ENCODE measurements at places on chromosomes 6 and 20.

GRCh38 chr6:14925699-14926026 lies 320.2 kb upstream of the JARID2 start:
- no peak for DNase-seq

- DNase-seq = no peak
Measured at GRCh38 chr6:12324748-12325147, 34.6 kb downstream of the EDN1 start.

DNA sequence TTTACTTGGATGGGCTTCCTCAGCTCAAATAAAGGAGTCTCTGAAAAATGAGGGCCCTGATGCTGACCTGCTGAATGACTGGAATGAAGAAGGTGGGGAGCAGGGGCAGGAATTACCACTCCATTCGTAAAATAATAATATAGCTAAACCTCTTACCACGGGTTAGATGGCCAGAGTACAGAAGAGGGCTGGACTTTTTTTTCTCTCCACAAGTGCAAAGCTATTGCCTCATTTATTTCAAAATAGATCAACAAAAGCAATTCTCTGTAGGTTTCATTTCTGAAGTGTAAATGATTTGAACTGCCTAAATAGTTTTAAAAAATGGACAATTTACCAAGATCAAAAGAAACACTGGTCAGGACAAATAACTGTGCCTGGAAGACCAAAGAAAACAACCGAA lies 256.7 kb downstream of the KIF16B start:
- no peak for DNase-seq

DNA sequence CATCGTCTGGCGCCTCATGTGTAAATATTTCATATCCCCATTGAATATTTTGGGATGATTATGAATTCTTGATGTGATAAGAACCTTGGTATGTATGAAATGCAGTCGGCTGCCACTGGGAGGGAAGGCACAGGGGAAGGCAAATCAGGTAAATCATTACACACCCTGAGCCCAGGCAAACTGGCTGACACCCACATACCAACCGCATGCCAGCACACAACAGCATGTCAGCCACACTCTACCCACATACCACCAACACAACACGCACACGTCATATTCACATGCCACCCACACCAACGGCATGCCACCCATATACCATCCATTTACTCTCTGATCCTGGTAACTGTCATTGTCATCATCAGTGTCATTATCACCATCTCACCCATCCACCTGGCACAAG lies 28.3 kb upstream of the MDGA1 start:
- DNase-seq = no peak

GRCh38 chr6:149855040-149855654 lies 9.0 kb downstream of the LRP11 start:
- DNase-seq = no peak

DNA sequence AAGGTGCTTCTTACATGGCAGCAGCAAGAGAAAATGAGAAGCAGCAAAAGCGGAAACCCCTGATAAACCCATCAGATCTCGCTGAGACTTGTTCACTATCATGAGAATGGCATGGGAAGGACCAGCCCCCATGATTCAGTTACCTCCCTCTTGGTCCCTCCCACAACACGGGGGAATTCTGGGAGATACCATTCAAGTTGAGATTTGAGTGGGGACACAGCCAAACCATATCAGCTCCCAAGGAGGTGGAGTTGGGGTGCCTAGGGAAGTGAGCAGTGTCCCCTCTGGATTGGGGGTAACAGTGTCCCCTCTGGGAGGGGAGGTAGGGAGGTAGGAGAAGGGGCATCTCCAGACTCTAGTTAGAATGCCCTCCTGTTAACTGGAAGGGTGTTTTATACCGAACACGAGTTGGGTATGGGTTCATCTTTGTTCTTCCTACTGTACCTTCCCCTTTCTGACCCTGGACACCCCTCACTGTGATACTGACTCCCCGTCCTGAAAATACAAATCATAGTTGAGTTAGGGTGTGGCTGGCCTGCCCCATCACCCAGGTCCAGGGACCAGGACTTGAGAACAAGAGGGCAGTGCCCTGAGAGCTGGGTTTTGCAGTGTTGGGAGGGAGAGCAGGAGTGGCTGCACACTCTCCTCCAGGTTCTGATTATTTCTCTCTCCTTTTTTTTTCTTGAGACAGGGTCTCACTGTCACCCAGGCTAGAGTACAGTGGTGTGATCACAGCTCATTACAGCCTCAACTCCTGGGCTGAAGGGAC lies 62.0 kb downstream of the EFCAB8 start:
- no peak for DNase-seq

DNA sequence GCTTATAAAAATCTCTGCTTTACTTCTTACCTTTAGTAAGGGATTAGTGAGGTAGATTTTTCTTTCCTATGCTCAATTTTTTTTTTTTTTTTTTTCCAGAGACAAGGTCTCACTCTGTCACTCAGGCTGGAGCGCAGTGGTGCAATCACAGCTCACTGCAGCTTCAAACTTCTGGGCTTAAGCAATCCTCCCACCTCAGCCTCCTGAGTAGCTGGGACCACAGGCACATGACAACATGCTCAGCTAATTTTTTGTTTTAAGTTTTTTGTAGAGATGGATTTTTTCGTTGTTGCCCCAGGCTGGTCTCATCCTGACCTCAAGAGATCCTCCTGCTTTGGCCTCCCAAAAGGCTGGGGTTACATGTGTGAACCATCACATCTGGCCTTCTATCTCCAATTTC lies 58.9 kb upstream of the RREB1 start:
- DNase-seq = no peak

- no peak for DNase-seq
Measured at GRCh38 chr6:129446272-129447197, 263.4 kb downstream of the ARHGAP18 start.

DNA sequence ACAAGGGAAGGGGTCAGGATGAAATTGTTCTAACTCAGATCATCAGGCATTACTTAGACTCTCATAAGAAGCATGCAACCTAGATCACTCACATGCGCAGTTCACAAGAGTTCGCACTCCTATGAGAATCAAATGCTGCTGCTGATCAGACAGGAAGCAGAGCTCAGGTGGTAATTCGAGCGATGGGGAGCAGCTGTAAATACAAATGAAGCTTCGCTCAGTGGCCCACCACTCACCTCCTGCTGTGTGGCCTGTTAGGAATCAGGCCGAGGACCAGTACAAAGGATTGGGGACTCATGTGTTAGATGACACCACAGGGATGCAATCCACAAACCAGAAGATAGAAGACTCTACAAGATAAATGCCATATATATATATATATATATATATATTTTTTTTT lies 31.5 kb upstream of the TOP1 start:
- DNase-seq = peak; percentile 51

DNA sequence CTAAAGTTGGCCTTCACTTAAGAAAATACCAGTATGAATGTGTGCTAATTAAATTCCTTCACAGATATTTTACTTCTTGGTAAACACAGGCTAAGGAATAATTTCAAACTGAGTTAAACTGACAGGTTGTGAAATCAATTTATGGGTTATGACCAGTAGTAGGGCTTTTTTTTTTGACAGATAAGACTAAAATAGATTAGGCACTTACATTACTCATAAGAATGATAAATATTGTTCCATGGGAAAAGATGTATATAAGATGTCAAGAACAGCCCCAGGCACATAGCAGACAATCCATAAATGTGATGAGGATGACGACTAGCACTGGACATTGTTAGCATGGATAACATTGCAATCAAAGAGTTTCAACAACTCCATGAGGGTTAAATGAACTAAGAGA lies 22.9 kb downstream of the NT5E start:
- no peak for DNase-seq

- peak; percentile 44 for DNase-seq
Measured at GRCh38 chr20:50284811-50285375, 94.3 kb downstream of the CEBPB start.

- no peak for DNase-seq
Measured at GRCh38 chr6:84691978-84692623, 72.3 kb downstream of the TBX18 start.

GRCh38 chr6:8382434-8382833 lies 52.9 kb downstream of the SLC35B3 start:
- no peak for DNase-seq

- DNase-seq = no peak
Measured at GRCh38 chr6:149060300-149060984, 257.1 kb upstream of the TAB2 start.

GRCh38 chr6:169070506-169071176 lies 183.0 kb downstream of the THBS2 start:
- DNase-seq = no peak

DNA sequence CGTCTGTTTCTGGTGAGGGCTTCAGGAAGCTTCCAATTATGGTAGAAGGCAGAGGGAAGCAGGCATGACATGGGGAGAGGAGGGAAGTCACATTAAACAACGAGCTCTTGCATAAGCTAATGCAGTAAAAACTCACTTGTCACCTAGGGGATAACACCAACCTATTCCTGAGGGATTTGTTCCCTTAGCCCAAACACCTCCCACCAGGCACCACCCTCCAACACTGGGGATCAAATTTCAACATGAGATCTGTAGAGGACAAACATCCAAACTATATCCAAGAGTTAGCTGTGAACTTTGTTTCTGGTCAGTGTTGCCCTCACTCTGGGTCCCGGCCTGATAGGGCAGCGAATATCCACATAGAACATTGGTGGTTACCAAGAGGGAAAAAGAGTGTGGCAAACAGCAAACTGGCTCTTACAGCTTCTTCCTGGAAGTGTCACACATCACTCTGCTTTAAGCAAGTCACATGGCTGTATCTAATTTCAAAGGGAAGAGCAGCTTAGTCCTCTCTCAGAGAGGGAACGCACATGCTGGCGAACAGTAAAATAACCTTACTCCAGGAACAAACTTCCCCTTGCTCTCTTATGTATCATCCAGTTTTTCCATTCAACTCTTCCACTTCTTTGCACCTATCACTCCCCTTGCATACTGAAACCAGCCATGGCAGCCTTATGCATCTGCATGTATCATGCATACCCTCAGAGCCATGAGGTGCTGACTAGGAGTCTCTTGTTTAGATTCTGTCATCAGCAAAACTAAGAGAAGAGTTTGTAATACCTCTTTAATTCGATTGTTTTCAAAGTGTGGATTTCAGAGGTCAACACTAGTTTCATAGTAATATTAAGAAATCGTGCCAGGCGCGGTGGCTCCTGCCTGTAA lies 4.8 kb upstream of the MOCS1 start:
- no peak for DNase-seq

GRCh38 chr6:41724228-41724580 lies 11.2 kb downstream of the TFEB start:
- DNase-seq = peak; percentile 50

GRCh38 chr6:63808576-63808975 lies 173.0 kb downstream of the PHF3 start:
- DNase-seq = no peak

- no peak for DNase-seq
Measured at GRCh38 chr6:113767985-113768384, 89.2 kb upstream of the MARCKS start.

DNA sequence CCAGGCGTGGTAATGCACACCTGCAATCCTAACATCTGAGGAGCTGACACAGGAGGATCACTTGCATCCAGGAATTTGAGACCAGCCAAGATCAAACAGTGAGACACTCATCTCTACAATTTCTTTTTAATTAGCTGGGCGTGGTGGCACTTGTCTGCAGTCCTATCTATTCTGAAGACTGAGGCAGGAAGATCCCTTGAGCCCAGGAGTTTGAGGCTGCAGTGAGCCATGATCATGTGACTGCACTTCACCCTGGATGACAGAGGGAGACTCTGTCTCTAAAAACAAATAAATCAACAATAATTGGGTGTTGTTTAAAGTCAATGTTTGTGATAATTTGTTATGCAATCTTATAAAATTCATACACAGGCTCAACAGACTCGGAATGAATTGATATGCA lies 18.0 kb upstream of the HLA-A start:
- DNase-seq = no peak

- DNase-seq = no peak
Measured at GRCh38 chr6:150638267-150638666, 38.6 kb downstream of the PLEKHG1 start.

- no peak for DNase-seq
Measured at GRCh38 chr6:19362396-19362795, 474.8 kb upstream of the ID4 start.

- no peak for DNase-seq
Measured at GRCh38 chr20:33781945-33782344, 29.2 kb upstream of the CHMP4B start.

GRCh38 chr6:123417535-123417934 lies 219.2 kb downstream of the TRDN start:
- DNase-seq = no peak

DNA sequence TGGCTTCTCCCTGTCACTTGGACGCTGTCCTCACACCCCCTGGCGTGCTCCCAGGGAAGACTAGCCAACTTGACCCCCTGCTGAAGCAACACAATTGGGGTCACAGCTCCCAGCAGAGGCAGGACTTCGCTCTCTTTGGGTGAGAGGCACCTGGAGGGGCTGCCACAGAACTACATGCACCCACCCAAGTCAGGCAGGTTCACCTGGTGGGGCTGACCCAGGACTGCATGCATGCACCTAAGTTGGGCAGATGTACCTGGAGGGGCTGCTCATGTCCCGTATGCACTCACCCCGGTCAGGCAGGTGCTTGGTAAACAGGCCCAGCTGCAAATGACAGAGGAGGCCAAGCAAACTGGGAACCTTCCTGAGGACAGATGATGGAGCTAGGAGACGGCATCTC lies 154.3 kb upstream of the RPS6KA2 start:
- no peak for DNase-seq

GRCh38 chr6:112029045-112029822 lies 24.7 kb upstream of the CCN6 start:
- DNase-seq = peak; percentile 84

DNA sequence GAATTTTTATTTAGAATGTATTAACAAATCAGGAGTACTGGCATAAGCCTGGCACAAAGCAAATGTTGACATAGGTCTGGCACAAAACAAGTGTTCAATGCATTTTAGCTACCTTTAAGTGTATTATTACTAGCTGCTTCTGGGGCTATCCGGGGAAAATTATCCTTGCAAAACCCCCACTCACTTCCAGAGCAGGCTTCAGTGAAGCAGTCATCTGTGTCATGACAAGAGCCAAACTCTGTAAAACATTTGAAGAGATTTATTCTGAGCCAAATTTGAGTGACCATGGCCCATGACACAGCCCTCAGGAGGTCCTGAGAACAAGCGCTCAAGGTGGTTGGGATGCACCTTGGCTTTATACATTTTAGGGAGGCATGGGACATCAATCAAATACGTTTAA lies 6.4 kb upstream of the TRIM38 start:
- DNase-seq = no peak

DNA sequence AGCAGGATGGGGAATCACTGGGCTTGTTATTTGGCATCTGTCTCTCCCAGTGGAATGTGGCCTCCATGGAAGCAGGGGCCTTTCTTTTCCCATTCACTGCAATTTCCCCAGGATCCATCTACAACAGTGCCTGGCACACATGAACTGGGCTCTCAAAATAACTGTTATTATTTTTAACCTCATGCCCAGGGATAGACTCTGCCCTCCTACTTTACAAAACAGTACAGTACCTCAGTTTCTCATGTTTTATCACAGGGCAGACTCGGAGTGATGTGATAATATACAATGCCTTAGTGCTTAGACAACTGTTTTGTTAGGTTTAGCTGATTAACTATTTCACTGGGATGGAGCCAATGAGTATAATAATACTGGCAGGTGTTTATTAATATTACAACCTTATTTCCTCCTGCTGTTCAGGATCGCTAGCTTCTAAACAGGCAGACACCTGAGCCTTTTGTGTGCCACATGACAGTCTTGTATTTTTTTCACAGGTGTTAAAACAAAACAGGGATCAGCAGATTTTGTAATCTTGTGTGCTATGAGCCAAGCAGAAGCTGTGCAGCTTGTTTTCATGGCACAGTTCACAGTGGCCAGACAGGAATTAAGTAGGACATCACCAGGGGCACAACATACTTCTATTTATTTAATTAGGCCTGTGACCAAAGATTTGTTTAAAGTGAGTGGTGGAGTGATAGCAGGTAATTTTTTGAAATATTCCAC lies 157.7 kb upstream of the EYA4 start:
- no peak for DNase-seq

Measured in NAMALWA (cell line).